Activated T-helper 9 cell treated with anti-CD3 and anti-CD28 coated beads, Interleukin-2, amount 50 U/mL, for 16 hours (primary cell): ENCODE measurements at places on chromosomes 16 and 17.

DNA sequence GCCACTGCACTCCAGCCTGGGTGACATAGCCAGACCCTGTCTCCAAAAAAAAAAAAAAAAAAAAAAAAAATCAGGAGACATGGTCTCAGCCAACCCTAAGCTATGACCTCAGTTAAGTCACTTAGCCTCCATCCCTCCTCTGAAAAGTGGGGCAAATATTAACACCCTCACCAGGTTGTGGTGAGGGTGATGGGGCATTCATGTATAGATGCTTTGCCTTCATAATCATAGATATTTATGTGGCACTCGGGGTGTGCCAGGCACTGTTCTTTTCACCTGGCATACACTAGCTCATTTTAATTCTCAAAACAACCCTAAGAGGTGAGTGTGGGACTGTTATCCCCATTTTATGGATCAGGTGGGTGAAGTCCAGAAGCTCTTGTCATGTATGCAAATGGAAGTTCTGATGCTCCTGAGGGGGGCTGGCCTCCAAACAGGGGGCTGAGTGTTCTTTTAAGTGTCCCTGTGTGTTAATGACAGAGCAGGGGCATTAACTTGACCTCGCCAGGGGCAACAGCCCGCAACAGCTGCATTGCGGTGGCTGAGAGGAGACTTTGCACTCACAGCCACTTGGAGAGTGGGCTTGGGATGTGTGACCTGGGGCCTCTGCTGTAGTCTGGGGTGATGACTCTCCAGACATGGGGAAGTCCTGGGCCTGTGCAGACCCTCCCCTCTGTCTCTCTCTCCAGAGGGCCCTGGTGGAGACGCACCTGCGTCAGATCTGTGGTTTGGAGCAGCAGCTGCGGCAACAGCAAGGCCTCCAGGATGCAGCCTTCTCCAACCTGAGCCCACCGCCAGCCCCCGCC lies 4.1 kb downstream of the TBKBP1 start:
- DNase-seq: no peak

GRCh38 chr16:1900452-1900774 lies 17.8 kb downstream of the HS3ST6 start:
- DNase-seq: no peak

DNA sequence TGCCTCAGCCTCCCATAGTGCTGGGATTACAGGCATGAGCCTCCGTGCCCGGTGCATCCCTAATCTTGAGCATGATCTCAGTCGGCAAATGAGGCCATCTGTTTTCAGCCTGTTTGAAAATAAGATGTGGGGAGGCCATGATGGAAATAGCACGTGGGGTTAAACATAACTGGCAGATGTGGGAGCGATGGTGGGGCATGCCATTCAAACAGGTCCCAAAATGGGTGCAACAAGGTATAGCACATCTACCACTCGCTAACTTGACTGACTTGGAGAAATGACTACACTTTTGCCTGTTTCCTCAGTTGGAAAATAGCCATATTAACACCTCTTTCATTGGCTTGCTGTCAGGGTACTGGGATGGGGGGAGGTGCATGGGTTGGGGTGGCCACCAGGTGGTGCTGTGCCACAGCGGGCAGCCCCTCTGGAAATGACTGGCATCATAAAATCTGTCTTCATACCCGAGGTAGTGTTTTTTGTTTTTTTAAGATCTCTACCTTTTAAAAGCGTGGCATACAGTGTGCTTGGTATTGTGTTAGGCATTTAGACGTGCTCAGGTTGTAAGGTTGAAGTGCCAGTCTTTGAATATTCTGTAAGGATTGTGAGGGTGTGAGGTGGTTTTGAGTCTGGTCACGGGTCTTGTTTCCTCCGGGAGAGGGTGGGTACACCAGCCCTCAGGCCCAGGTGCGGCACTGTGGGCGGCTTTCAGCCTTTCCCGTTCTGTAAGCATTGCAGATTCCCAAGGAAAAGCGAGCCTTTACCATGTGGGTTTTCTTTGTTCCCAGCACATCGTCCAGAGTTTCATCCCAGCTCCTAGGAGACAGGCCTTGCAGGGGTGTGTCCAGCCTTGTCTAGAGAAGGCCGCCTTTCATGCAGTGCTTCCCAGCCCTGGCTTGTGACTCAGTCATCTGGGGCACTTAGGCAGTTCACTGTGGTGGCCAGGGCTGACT lies 2.9 kb upstream of the TTYH2 start:
- DNase-seq: peak; percentile 72

GRCh38 chr17:40251576-40251975 lies 32.5 kb downstream of the WIPF2 start:
- DNase-seq: no peak

DNA sequence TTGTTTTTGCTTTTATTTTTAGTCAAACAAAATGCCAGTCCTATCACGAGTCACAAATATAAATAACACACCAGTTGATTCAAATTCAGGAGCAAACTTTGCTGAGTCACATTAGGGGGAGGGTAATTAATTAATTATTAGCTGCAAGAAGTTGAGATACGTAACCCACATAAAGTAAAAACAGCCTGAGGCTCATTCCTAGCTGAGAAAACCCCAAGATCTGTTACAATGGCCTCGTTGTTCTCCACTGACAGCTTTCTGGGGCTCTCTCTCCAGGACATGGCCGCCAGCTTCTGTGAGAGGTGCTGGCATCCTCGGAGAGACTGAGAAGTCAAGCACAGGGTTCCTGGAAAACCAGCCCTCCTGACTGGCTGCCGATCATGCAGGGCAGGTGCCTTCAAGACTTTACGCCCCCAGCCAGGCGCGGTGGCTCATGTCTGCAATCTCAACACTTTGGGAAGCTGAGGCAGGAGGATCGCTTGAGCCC lies 11.1 kb downstream of the RAB40B start:
- DNase-seq: no peak

DNA sequence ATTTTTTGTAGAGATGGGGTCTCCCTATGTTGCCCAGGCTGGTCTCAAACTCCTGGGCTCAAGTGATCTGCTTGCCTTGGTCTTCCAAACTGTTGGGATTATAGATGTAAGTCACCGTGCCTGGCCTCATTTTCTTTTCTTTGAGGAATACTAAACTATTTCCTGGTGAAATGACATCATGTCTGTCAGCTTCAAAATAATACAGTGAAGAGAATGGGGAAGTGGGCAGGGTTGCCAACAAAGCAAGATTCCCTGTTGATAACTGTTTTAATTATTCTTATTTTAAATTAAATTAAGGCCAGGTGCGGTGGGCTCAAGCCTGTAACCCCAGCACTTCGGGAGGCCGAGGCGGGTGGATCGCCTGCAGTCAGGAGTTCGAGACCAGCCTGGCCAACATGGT lies 21.1 kb downstream of the PIPOX start:
- DNase-seq: no peak

GRCh38 chr17:15431196-15431595 lies 36.2 kb downstream of the CDRT4 start:
- no peak for DNase-seq

DNA sequence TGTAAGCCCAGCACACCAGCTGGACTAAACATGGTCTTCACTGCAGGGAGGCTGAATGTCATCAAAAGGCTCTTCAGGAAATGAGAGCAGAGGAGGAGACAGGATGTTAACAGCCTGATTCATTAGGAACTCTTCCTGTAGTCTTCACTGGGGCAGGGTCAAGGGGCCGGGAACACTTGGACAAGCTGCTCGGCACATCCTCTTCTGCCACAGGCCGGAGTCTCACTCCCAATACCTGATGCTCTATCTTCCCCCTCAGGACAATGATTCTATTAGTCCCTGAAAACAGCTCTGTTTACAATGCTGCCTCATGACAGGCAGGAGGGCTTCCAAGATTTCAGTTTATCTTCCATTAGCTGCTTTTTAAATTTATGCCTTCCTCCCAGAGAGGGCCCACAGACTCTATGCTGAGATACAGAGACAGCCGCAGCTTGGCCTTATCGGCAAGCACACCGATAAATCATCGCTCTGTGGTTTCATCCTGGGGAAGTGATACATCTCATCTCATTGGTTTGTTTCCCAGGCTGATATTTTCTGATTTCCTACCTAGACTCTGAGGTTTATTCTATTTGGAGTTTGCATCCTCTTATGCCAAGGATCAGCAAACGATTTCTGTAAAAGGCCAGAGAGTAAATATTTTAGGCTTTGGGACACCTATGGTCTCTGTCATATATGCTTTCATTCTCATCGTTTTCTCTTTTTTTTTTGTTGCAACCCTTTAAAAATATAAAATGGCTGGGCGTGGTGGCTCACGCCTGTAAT lies 214.0 kb upstream of the ASIC2 start:
- DNase-seq: no peak

DNA sequence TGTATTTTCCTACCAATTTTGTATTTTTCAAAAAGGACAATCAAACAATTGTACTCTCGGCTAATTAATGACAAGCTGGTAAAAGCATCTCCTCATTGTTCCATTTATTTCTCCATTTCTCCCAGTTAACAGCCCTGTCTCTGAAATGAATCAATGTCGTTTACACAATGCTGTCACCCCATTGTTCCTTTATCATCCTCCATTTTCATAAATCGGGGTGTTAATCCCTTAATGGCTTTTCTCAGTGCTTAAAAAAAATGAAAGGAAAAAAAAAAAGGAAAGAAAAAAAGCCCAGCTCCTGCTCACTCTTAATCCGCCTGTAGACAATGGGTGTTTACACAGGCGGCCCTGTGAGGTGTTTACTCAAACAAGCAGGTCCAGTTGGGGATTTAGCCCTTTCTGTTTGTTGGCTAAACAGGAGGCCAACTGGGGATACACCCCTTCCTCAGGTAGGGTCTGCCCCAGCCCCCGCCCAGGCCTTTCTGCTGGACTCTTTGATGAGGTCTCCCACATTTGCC lies 86.8 kb upstream of the SALL1 start:
- DNase-seq: no peak

- DNase-seq: no peak
Observed at GRCh38 chr16:4017807-4018206, 98.4 kb downstream of the ADCY9 start.

- no peak for DNase-seq
Observed at GRCh38 chr16:15644267-15644961, 1.5 kb upstream of the MARF1 start.

DNA sequence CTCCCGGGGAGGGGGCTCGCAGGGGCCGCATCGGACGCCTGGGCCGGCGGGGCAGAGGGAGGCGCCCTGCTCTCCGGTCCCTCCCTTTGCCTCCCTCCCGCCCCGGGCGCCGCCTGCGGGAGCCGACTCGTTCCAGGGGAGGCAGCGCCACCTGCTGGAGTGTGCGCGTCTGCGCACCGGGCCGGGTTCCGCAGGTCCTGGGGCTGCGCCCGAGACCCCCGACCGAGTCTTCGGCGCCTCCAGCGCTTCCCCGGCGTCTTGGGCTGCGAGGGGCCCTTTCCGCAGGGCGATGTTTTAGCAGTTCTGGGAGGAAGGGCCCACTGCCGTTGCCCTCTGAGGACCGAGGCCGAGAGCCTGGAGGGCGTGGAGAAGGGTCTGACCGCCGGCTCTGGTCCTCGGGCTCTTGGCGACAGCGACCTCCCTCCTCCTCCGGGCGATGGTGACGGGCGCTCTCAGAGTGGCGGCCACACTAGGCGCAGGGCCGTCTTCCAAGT lies 106.3 kb downstream of the SEC14L1 start:
- DNase-seq: peak; percentile 81

DNA sequence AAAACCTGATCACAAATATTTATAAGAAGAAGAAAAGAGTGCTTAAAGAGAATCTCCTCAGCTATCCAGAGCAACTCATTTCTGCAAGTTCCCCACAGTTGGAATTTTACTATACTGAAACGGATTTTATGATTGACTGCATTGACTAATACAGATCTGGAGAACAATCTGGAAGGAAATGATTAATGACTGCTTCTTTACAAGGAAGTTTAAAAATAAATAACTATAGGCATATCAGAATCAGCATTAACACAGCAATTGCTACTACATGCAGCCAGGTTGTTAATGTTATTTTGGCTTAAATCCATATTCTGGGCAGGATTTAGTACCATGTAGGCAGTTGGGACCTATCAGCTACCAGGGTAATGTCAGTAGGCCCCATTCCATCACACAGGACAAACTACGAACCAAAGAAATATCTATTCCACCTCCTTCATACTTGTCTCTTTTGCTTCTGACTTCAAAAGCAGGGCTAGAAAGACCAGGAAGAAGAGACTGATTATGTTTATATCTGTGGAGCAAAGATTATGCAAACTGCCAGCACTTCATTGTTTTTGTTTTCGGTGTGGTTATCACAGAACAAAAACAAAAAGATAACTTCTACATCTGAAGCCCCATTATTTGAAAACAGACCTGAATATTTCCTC lies 3.9 kb downstream of the SKAP1 start:
- DNase-seq: no peak

- DNase-seq: peak; percentile 49
Observed at GRCh38 chr17:1294157-1294717, 14.8 kb downstream of the TRARG1 start.

- no peak for DNase-seq
Observed at GRCh38 chr17:49483599-49484509, 11.2 kb upstream of the NGFR start.

- DNase-seq: no peak
Observed at GRCh38 chr17:82324566-82325285, 7.3 kb upstream of the CD7 start.

DNA sequence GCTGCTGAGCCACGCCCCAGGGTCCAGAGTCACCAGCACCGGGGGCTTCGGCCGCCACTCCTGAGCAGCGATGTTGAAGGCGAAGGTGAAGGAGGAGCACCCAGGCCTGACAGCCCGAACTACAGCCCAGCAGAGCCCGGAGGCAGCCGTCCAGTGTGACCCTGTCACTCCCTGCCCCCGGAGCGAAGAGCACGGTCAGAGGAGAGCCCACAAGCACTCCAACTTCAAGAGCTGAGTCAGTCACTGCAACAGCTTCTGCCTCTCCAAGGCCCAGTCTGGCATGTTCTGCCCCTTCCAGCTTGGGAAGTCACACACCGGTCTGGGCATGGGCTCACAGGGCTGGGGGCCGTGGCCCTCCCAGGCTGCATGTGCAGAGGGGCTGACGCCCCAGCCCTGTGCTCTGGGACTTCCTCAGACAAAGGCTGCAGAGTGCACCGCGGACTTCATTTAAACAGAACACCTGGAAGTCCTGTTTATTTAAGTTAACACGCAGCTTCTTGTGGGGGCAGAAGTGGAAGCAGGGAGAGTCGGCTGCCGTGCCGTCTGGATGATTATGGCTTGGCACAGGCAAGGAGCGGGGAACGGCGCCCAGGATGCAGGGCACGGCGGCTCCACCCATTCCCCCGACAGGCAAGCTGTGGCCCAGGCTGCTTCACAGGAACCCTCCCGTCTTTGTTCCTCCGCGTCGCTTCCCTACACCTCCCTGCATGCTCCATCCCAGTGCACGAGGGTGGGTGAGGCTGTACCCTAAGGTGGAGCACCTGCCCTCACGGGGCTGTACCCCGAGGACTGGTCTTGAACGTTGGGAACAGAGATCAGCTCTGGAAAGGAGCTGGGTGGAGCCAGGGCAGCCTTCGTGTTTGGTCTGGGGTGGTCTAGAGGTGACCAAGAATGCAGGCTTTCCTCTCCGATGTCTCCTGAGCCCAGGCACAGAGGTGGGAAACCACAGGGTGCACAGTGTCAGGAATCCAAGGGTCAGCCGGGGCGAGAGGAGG lies 68.9 kb upstream of the METRNL start:
- DNase-seq: no peak

- DNase-seq: no peak
Observed at GRCh38 chr16:76194616-76195015, 82.6 kb upstream of the CNTNAP4 start.

- no peak for DNase-seq
Observed at GRCh38 chr17:30234964-30235363, 533 bp downstream of the SLC6A4 start.

- DNase-seq: no peak
Observed at GRCh38 chr16:48291303-48291702, 44.0 kb upstream of the ABCC11 start.
